Skeletal muscle tissue (tissue), 5 donors: ENCODE measurements at places on chromosomes 11 and 22. TPM values are rescaled to one million over a fixed set of nuclear protein-coding genes. Genes with fewer than 3 reads are reported as not detected.

The KCNJ4 gene
- total RNA-seq: not detected

The LYVE1 gene
- 49.6 TPM for total RNA-seq

The IFITM10 gene
- total RNA-seq: not detected

The ACTN3 gene
- 156 TPM for total RNA-seq

The OR5T3 gene
- total RNA-seq: not detected

The APOA1 gene
- 3.7 TPM for total RNA-seq
